ENCODE measurements at places on chromosomes 2 and 18. TPM values are rescaled to one million over a fixed set of nuclear protein-coding genes. Genes with fewer than 3 reads are reported as not detected.

DNA sequence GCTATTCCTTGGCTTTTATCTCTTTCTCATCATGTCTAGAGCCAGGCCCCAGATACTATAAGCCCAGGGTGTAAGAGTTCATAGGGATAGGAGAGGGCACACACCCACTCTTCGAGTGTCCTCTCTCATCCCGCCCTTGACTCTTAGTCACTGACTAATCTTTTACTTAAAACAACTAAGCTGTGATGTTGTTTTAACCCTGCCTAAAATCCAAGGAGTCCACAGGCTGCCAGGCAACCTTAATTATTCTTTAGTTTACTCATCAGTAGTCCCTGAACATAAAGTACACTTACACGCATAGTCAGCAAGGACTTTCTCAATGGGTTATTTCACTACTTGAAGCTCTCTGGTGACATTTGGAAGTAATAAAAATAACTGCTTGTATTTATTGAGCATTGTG lies 28.4 kb downstream of the GREB1L start:
- no peak for DNase-seq

GRCh38 chr2:63486861-63487290 lies 101.4 kb downstream of the WDPCP start:
- DNase-seq: no peak

The UPP2 gene
- polyA plus RNA-seq: 7.8 TPM

The SPP2 gene
- polyA plus RNA-seq: not detected

DNA sequence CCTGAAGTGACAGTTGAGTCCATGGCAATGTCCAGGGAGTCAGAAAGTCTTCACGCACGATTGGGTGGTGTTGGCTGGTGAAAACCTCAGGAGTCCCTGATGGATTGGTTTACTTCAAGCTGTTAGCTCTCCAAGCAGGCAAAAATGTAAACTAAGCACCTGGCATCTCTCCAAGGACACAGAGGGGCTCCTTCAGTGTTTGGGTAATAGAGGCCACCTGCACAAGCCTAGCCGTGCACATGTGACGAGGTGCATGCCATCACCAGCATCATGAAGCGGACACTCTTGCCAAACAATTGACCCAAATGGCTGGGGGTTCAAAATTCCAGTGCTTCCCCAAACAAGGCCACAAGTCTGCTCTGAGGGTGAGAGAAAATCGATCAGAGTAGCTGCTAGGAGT lies 104.7 kb upstream of the CD302 start:
- no peak for DNase-seq

DNA sequence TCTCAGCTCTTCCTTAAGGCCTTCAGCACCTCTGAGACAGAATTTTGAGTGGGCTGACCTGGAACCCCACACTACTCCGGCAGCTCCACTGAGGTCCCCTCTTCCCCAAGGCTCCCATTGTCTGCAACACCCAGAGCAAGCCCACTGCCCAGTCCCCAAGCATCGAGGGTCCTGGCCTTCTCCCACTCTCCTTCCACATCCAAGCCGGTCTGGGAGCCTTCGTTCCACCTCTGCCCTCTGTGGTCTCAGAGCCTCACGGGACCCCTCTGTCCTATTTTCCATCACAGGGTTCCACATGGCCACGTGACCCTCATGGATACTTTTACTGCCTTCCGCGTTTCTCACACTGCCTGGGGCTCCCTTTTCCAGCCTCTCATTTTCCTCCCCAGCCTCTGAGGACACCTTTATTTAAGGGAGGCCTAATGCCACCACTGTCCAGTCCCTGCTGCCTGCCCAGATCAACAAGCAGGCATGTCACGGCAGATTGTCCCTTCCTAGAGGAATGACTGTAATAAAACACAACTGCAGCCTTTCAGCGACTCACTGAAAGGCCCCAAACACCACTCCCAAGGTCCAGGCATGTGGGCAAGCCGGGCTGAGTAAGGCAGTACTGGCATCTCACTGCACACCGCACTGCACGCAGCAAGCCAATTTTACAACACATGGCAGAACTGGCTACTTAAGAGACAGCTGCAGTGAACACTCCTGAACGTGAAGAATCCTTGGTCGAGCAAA lies 7.9 kb upstream of the SALL3 start:
- no peak for DNase-seq

- no peak for DNase-seq
Measured at GRCh38 chr2:203909261-203909967, 27.1 kb upstream of the ICOS start.

DNA sequence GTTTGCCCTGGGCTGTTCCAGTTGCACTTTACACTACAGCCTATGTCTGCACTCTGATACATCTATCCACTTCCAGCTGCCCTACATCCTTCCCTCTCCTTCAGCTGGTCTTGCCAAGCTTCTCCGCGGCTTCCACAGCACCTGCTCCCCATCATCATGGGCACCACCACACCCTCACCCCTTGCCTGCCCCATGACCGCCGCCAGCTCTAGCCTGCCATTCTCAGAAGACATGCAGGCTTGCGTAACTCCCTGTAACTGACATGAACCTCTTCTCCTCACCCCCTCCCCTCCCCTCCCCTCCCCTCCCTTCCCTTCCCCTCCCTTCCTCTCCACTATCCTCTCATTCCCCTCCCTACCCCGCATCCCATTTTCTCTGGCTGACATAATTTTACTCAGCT lies 46.0 kb downstream of the PAX8 start:
- DNase-seq: no peak

DNA sequence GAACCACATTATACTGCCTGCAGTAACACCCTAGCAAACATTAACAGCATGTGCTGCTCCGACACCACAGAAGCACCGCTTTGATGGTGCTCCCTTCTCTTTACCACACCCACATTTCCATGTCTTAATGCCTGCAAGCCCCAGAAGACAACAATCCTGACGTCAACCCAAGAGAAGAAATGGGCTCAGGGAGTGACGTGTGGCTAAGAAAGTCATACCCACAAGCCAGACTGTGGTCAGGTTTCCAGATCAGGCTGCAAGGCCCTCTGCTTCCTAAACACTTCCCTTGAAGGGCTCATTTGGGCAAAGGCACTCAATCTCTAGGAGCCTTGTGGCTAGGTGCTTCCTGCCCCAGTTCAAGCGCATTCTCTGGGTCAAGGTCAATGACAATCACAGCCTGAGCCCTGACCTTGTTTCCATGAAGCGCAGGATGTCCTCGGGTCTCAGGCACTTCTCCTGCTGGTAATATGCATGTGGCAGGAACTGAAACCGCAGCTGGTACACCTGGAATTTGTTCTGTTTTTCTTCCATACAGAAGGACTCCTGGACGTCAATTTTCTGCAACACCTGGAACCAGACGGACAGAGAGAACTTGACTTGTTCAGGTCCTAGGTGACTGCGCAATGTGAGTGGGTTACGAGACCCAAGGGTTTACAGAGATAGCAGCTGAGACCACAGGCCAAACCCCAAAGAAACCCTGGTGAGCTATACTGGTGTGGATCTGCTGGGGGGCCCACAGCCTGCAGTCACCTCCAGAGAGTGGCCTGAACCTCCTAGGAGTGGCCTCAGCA lies 67.2 kb downstream of the POLR1A start:
- DNase-seq: no peak

The FHOD3 gene
- 40.3 TPM for polyA plus RNA-seq

- no peak for DNase-seq
Measured at GRCh38 chr2:23698721-23699579, 228.0 kb downstream of the ATAD2B start.
